Activated gamma-delta T cell (primary cell): ENCODE measurements at places on chromosomes 11 and 22.

DNA sequence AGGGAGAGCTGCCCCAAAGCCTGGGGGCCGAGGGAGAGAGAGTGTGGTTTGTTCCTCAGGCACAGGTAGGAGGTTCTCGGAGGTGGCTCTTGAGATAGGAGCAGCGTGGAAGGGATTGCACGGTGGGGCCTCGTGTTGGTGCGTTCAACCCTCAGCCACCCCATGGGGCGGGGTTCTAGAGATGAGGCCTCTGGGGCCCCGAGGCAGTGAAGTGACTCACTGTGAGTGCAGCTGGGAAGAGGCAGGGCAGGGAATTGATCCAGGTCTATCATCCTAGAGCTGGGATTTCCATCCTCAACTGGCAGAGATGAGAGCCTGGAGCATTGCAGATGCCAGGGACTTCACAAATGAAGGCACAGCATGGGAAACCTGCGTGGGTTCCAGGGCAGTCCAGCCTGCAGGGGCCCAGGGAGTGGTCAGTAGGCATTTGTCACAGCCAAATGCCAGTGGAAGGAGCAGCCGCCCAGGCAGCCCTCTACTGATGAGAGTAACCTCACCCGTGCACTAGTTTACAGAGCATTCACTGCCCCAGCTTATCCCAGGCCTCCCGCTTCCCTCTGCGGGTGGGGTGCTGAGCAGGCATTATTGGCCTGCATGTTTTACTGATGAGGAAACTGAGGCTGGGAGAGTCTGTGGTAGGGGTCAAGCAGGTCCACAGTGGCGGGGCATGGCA, 5.1 kb upstream of the SMARCB1 start:
- DNase-seq = no peak

GRCh38 chr11:44528103-44528502, 37.4 kb upstream of the CD82 start:
- DNase-seq = no peak

DNA sequence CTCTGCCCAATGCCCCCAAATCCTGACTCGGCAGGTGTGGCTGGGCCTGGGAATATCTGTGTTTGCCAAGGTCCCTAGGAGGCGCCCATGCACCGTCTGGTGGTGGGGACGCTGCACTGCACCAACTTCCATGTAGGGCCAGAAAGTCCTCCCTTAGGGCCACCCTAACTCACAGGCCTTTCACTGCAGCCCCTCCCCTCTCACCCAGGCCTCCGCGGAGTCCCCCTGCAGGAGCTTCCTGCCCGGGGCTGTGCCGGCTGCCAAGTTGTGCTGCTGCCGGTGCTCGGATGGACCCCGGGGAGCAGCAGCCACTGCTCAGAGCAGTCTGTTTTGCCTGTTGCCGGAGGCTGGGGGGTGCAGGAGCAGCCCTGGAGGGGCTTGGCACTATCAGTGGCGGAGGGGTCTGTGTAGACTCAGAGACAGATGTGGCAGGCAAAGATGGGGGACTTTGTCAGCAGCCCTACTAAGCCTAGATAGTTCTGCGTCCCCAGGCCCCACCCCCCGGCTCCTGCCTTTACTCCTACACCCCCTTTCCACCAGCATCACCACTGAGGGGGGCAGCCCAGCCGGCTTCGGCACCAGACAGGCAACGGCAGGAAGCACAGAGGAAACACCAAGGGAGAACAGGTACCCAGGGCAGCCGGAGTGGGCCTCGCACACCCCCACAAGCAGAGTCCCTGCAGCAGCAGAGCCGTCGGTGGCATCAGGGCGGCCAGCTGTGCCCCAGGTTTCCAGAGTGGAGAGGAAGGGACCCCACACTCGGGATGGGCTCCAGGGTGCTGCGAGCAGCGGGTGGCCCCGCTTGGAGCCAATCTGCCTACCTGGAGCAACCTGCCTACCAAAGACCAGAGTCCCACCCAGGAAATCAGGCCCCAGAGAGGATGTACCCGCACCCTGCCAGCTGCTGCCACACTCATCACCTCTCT, 124.3 kb downstream of the TRIM29 start:
- no peak for DNase-seq

DNA sequence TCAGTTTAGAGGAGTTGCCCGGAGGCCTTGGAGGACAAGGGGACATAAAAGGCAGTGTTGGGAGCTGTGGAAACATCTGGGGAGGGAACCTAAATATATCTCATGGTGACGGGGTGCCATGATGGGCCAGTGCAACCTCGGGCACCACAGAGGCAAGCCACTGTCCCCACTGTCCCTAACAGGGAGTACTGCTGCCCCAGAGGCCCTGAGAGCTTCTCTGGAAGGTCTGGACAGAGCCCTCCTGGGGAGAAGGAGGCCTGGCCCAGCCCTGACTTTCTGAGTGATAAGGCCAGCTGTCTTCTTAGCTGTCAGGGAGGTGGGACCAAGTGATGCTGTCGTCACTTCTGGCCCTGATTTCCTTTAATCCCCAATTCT, 5.5 kb upstream of the P2RY6 start:
- DNase-seq = no peak

GRCh38 chr11:117837070-117837776, 12.7 kb upstream of the FXYD2 start:
- no peak for DNase-seq

DNA sequence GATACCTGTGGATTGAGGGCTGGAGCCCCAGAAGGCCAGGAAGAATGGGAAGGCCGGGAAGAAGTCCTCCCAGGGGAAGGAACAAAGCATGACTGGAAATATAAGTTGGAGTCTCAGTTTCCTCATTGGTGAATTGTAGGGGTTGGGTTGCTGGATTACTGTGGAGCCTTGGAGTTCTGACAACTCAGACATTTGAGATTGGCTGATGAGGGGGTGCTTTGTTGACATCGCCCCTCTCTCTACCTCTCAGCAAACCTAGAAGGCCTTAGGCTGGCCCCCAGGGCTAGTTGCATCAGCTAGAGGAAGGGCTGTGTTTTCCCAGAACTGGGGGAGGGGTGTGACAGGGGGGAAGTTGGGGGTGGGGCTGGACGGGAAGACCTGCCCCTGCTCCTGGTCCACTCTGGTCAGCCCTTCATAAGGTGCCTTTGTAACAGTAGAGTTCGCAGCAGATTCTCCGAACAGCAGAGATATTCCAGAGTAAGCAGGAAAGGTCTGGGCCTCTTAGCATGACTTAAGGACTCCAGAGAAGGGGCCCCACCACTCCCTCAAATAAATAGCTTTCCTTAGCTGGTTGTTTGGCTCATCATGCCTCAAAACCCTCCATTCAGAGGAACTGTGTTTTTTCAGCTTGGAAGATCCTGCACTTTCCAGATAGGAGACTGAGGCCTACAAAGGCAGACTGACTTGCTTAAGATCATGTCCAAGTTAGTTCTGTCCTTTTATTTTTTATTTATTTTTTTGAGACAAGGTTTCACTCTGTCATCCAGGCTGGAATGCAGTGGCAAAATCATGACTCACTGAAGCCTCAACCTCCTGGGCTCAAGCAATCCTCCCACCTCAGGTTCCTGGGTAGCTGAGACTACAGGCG, 12.5 kb upstream of the THRSP start:
- no peak for DNase-seq

GRCh38 chr11:120335556-120335907, 681 bp upstream of the ARHGEF12 start:
- no peak for DNase-seq

GRCh38 chr22:32780726-32781310, 20.7 kb upstream of the TIMP3 start:
- DNase-seq = no peak

- no peak for DNase-seq
Observed at GRCh38 chr11:115199481-115200069, 304.6 kb downstream of the CADM1 start.

- DNase-seq = no peak
Observed at GRCh38 chr11:10633261-10633660, 60.3 kb downstream of the IRAG1 start.

- DNase-seq = no peak
Observed at GRCh38 chr22:48827268-48827846, 1000.3 kb downstream of the BRD1 start.

DNA sequence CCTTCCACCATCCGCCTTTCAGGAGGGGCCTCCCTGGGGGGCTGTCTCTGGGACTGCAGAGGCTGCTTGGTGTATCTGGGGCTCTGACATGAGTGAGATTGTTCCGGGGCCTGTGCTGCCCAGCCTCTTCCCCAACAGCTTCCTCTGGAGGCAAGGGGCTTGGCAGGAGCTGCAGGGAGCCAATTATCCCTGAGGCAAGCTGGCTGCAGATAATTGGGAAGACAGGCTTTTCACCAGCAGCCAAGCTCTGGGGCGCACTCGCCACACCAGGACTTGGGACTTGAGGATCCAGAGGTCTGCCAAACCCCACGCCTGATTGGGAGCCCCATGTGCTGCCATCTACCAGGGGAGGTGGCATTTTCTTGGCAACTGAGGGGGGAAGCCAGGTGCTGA, 15.6 kb upstream of the RTN4R start:
- no peak for DNase-seq

GRCh38 chr22:30127749-30128166, 47.5 kb downstream of the HORMAD2 start:
- no peak for DNase-seq

DNA sequence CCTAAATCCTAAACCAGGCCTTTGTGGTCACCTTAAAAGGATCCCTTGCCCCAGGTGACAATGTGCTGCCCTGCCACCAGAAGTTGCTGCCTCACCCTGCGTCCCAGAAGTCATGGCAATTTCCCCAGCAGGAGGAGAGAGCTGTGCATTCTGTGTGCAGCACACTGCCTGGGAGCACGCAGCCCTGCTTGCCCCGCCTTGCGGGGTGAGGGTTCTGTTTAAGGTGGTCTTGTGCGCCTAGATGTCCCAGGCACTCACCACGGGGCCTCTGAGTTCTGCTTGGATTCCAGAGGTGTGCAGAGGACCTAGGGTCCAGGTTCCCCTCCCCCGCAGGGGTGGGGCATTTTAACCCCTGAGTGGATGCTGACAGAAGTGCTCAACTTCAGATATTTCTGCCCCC, 95.0 kb downstream of the GRAMD1B start:
- DNase-seq = no peak

DNA sequence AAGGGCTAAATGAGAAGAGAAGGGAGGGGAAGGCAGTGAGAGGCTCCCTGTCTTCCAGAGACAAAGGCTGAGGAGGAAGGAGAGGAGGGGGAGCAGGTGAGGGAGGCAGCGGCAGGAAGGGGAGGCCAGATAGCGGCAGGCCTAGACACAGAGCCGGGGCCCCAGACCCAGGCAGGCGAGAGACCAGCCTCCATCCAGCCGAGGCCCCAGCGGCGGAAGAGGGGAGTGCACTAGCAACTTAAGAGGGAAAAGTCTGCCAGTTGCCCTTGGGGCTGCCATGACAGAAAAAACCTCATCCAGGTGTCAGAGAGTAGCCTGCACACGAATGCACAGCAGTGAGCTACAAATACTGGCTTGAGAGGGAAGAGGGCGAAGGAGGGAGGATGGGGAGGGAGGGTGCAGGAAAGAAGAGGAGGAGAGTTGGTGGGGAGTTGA, 46.7 kb downstream of the IGLL1 start:
- DNase-seq = no peak

DNA sequence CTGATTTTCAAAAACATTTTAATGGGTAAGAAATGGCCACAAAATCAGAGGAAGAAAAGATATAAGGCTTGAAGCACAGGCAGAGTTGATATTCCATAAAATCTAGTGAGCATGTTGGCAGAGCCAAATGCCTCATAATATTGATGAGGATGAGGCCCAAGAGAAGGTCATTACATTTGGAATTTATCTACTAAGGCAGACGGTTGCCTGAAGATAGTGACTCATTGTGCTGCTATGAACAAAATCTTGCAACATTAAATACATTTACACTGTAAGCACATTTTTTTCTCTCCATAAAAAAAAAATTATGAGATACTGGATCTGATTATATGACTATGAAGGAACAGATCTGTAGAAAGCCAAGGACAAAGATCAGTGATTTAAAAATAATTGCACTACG, 881.4 kb upstream of the CHORDC1 start:
- DNase-seq = no peak

DNA sequence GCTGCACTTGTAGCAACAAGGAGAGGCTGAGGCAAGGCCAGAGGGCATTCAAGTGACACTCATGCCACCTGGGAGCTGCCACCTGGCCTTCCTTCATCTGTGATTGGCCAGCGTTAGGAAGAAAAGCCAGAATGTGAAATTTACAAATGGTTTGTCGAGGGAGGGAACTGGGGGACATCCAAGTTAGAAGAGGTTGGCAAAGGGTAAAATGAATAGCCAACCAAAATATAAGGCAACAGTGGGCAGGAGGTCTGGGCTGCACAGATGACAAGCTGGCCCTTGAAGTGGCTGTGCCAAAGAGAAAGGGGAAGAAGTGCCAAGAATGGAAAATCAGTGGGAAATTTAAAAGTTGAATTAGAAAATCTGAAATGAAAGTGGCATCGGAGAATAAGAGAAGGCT, 221.4 kb downstream of the C11orf91 start:
- no peak for DNase-seq

- no peak for DNase-seq
Observed at GRCh38 chr11:61923166-61924063, 6.0 kb upstream of the RAB3IL1 start.

DNA sequence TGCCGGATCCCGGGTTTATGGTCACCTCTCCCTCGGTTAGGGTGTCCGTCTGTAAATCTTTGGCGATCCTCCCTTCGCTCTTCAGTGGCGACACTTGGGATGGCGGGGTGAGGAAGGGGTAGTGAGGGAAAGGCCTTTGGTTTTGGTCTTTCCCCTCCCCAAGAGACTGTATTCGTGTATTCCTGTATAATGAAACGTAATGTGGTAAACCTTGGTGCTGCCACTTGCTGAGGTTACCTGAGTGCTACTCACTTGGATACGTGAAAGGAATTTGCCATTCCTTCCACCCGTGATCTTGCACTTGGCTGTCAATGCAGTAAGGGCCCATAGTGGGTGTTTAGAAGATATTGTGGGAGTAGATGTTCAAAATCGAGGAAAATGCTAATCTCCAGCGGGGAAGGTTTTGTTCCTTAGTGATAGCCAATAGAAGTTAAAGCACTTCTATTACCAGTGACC, 578 bp upstream of the NUP160 start:
- no peak for DNase-seq

DNA sequence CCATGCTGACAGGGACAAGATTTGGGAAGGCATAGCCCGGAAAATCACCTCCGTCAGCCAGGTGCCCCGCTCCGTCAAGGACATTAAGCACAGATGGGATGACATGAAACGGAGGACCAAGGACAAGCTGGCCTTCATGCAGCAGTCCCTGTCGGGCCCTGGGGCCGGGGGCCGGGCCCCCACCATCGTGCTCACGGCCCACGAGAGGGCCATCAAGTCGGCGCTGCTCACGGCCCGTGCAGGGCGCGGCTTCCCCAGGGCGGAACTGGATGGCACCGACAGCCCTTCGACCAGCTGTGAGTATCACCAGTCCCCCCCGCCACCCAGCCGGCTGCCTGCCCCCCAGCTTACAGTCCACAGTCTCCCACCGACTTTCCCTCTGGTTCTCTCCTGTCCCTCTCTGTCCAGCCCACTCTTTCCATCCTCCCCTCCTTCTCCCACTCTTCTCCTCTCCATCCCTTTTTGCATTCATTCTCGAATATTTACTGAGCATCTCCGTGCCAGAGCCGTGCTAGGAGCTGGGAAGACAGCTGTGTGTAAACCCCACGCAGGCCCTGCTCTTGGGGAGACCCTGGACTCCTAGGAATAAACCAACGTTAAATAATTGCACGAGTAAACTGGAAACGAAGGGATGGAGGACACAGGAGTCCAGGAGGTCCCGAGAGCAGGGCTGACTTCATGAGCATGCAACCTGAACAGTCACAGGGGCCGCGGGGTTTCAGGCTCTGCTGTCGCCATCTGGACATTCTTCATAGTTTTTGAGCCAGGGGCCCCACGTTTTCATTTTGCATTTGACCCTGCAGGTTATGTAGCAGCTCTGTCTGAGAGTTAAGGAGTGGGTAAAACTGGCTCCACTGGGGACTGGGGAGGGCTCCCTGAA, 62.8 kb downstream of the PRDM11 start:
- DNase-seq = no peak

- DNase-seq = no peak
Observed at GRCh38 chr11:74010306-74011300, 1.7 kb upstream of the UCP3 start.
